NCI-H1105 treated with DMSO at 0.1 percent for 48 hours (cell line): ENCODE measurements at places on chromosomes 12 and 14.

DNA sequence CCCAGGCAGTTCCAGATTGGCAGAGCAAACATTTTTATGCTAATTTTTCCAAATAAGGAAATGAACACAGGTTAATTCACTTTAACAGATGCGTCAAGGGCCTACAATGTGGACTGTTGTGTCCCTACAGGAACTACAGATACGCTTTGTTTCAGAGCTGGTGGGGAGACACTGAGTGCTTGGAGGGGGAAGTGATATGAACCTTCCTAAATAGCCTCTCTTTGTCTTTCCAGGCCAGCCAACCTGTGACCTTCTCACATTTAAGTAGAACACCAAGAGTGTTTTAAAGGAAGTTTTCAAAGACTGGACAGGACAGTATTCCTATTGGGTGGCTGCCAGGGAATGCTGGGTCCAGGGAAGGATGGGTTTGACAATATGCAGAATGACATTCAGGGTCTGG is 141.3 kb downstream of the ZNF664 start:
- DNase-seq = no peak

GRCh38 chr14:24439830-24440605 is 2.6 kb downstream of the SDR39U1 start:
- no peak for DNase-seq

- no peak for DNase-seq
These were observed 413.5 kb upstream of the SEL1L start for GRCh38 chr14:81946834-81947798.

- no peak for DNase-seq
These were observed 73.3 kb upstream of the HIF1A start for GRCh38 chr14:61622051-61622450.
